Activated naive CD4-positive, alpha-beta T cell treated with anti-CD3 and anti-CD28 coated beads, Interleukin-2, amount 10 ng/mL, durations not matched to agents 5 hours and 36 hours (primary cell): ENCODE measurements at places on chromosomes 2 and 18. TPM values are rescaled to one million over a fixed set of nuclear protein-coding genes. Genes with fewer than 3 reads are reported as not detected.

The DLGAP1 gene
- total RNA-seq = 0.05 TPM

The CDKL4 gene
- total RNA-seq = 0.53 TPM

The YES1 gene
- 17.8 TPM for total RNA-seq

The GPR75 gene
- total RNA-seq = 2.1 TPM

The MARCO gene
- not detected for total RNA-seq

The RIT2 gene
- total RNA-seq = not detected

The DYNAP gene
- total RNA-seq = not detected

The HOXD1 gene
- total RNA-seq = not detected

The INPP1 gene
- total RNA-seq = 3.7 TPM

The ARHGAP28 gene
- total RNA-seq = not detected

The TMEM200C gene
- not detected for total RNA-seq

The TNFRSF11A gene
- total RNA-seq = 16.6 TPM

The DUSP11 gene
- 30.1 TPM for total RNA-seq

The MALL gene
- not detected for total RNA-seq

The SALL3 gene
- total RNA-seq = not detected

The PLA2R1 gene
- total RNA-seq = not detected

The KIF1A gene
- total RNA-seq = 0.23 TPM

The DSG2 gene
- total RNA-seq = 0.50 TPM
